ENCODE measurements at places on chromosomes 4 and X.

DNA sequence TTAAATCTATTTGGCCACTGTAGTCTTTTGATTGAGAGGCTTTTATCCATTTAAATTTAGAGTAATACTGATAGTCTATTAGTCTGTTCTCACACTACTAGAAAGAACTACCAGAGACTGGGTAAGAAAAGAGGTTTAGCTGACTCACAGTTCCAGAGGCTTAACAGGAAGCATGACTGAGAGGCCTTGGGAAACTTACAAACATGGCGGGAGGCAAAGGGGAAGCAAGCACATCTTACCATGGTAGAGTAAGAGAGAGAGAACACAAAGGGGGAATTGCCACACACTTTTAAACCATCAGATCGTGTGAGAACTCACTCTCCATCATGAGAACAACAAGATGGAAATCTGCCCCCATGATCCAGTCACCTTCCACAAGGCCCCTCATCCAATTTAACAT is 410.9 kb downstream of the PDGFC start:
- H3K4me1 ChIP-seq = peaks cover 16% of the 10 kb centered on the region
- H3K36me3 ChIP-seq = no peaks in the 10 kb centered on the region
- no peaks in the 10 kb centered on the region for H3K27me3 ChIP-seq
- H3K27ac ChIP-seq = no peak overlapping the region
- no peak overlapping the region for H3K4me3 ChIP-seq
- peak; percentile 24 for DNase-seq

DNA sequence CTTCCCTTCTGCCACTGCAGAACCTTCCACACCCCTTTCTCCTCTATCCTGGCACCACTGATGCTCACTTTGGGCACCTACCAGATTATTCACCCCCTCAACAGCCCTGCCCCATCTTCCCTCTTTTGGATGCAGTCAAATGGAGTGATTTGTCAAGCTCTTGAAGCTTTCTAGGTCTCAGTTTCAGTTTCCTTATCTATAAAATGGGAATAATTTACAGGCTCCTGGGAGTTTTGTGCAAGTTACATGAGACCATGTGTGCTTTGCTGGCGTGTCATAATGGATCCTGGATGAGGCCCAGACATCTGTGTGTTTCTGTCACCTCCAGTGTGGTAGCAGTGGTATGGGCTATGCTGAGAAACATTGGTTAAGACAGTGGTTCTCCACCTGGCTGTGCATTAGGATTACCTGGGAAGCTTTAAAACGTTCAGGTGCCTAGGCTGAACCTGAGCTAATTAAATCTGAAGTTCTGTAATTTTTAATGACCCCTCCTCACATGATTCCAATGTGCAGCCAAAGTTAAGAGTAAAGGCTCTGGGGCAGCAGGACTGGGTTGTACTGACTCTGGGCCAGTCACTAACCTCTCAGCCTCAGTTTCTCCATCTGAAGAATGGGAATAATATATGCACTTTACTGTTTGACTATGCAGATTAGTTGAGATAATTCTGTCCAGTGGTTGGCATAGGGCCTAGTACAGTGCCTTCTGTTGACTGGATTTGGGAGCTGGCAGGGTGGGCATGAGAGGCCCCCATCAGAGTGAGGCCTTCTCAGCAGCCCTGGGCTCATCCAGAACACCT is 6.8 kb upstream of the MGST2 start:
- no peaks in the 10 kb centered on the region for H3K27me3 ChIP-seq
- no peaks in the 10 kb centered on the region for H3K36me3 ChIP-seq
- peaks cover 11% of the 10 kb centered on the region for H3K4me1 ChIP-seq
- no peak for DNase-seq
- H3K4me3 ChIP-seq = no peak overlapping the region

GRCh38 chr4:70749313-70749712 is 27.5 kb downstream of the RUFY3 start:
- H3K4me1 ChIP-seq = peaks cover 9% of the 10 kb centered on the region
- no peak for DNase-seq
- no peaks in the 10 kb centered on the region for H3K36me3 ChIP-seq
- H3K27me3 ChIP-seq = no peaks in the 10 kb centered on the region
- H3K4me3 ChIP-seq = no peak overlapping the region

DNA sequence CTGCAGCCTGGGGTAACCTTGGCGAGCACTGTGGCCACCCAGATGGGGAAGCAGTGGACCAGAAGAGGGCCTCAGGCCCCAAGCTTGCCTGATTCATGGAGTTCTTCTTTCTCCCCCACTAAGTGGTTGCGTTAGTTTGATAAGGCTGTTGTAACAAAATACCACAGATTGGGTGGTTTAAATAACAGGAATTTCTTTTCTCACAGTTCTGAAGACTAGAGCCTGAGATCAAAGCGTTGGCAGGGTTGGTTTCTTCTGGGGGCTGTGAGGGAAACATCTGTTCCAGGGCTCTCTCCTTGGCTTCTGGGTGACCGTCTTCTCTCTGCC is 105.7 kb upstream of the GATB start:
- H3K36me3 ChIP-seq = no peaks in the 10 kb centered on the region
- DNase-seq = no peak
- no peak overlapping the region for H3K4me3 ChIP-seq
- no peak overlapping the region for H3K27ac ChIP-seq
- no peaks in the 10 kb centered on the region for H3K4me1 ChIP-seq
- H3K27me3 ChIP-seq = peaks cover 6% of the 10 kb centered on the region

All from GM23248 (cell line).